ENCODE measurements at places on chromosomes 4 and X. TPM values are rescaled to one million over a fixed set of nuclear protein-coding genes. Genes with fewer than 3 reads are reported as not detected.

FGF13 gene
- 4.4 TPM for total RNA-seq

PABPC5 gene
- total RNA-seq = not detected

NHS gene
- 1.1 TPM for total RNA-seq

PAGE2B gene
- total RNA-seq = not detected

ALAS2 gene
- not detected for total RNA-seq

IBSP gene
- total RNA-seq = not detected

DCAF12L1 gene
- not detected for total RNA-seq

CXCL5 gene
- total RNA-seq = 0.77 TPM

NXF2 gene
- total RNA-seq = 1.9 TPM

DNA sequence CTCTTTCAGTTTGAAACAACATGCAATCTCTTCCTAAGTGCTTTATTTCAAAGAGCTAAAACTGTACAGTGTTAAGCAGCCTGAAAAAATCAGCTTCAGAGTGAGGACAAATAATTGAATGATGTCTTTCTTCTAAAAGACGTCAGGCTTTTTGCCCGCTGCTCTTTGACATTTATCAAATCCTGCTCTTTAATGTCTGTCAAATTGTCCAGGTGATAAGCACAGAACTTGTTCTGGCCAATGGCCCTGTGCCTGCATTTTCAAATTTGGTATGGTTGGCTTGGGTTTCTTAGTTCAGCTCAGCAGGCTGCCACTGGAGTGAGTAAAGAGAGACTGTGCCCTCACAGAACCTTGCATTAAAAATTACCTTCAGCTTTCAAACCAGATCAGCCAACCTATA lies 712.9 kb upstream of the LCORL start:
- DNase-seq = no peak

DNA sequence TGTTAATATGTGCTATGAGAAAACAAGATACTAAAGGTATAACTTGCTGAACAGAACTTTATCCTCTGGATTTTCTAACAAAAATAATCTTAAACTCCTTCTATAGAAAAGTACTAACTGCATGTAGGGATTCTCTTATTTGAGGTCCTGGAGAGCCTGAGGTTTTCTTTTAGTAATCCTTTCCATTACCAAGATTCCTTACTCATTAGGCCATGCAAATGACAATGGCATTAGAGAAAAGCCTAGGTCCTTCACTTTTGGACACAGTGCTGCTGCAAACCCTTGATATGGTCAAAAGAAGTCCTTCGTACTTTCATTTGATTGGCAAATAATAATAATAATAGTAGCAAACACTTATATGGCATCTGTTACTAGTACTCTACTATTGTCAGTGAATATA lies 3.2 kb downstream of the MMRN1 start:
- DNase-seq = no peak

- DNase-seq = peak; percentile 55
These were observed 30.4 kb downstream of the ADH7 start for GRCh38 chr4:99404595-99405287.

DNA sequence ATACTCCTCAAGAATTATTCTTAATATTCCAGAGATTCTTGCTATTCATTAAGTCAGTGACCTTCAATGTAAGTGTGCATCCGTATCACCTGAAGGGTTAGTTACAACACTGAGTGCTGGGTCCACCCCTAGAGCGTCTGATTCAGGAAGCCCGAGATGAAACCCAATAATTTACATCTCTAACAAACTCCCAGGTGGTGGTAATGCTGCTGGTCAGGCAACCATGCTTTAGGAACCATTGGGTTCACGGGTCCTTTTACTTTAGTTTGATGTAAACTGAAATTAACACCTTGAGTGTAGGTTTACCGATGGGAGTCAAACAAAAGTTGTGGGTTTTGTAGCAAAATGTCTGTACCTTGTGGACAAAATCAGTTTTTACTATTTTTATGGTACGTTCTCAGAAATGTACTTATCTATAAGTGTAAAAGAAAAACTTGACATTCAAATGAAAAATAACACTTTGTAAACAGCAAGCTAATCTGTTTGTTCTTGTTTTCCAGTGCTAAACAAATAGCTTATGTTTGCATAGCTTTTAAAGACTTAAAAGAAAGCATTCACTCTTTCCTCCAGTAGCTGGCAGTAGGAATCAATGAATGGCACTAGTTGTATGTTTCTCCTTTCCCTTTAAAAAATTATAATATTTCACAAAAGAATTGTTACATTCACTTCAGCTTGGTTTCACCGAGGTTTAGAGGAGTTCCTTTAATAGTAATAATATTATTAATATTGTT lies 32.7 kb downstream of the ACE2 start:
- DNase-seq = no peak

DNA sequence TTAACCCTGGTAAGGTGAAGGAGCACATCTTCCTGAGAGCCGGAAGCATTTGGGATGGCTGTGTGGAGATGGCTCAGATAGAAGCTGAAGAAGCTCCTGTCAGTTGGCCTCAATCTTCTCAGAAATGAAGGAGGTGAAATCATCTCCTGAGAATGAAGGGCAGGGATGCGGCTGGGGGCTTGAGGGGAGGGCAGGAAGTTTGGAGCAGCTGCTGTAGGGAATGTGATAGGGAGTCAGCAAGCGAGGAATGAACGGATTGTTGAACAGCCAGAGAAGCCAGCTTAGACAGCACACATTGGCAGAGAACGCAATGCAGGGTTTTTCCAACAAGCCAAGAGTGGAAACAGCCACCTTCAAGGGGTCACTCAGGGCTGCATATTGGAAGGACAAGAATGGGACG lies 10.0 kb downstream of the KCNE5 start:
- DNase-seq = no peak

- DNase-seq = no peak
These were observed 10.6 kb upstream of the RBPJ start for GRCh38 chr4:26310264-26310663.

DNA sequence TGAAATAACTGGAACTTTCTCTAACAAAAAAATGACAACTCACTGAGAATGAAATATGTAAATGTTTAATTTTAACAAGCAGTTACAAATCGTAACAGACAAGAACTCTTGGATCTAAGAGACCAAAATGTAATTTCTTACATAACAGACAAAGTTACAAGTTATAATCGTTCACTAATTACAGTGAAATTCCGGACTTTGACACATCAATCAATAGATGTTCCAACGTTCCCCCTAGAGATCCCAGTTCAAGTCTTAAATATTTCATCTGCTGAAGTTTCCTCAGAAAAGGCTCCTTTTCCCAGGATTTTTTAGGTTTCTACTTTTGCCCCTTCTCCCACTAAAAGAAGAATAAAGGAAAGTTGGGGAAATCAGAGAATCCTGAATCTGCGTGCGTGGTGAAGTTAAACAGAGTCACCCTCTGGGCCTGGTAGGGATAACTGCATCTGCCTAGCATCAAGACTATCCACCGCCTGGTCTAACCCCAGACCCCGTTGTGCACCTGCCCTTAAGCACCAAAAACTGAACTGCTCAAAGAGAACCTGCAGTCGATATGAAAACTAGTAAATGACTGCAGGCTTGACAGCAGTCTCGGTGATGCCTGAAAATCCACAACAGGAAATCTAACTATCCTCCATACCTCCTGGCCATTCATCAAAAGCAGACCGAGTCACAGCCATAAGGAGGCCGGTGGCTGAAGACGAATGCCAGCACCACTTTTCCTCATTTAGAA lies 2.3 kb downstream of the IRF2 start:
- DNase-seq = peak; percentile 14

GRCh38 chr4:122331195-122331594 lies 47.6 kb upstream of the ADAD1 start:
- no peak for DNase-seq

DNA sequence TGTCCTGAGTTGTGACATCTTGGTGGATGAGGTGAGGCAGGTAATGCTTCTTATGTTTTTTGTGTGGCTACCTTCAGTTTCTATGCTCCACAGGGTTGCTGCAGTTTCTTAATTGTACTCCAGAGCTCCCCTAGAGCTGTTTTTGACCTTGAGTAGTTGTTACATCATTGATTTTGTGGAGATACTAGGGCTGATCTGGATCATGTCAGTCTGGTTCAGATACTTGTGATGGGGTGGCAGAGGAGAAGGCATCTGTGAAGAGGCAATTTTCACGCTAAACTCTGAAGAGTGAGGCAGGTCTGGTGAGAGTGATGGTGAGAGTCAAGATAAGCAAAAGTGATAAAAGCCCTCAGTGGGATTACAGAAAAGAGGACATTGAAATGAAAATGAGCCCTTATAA lies 1180.2 kb downstream of the RAPGEF2 start:
- DNase-seq = no peak

DNA sequence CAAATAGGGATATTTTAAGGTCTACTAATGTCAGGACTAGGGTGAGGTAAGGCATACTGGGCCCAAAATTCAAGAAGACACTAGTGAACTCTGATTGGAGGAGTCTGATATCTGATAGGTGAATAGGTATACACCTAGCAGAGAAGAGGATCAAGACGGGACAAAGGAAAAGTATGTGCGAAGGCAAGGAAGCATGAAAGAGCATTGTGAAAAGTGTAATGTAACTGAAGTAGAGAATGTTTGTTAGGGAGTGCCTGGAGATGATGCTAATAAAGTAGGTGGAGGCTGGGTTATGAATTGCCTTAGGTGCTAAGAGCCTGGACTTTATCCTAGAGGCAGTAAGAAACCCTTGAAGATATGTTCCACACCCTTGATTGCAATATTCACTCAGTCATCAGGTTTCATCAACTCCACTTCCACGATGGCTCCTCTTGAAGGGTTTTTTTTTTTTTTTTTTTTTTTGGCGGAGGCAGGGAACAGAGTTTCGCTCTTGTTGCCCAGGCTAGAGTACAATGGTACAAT lies 49.9 kb upstream of the XIAP start:
- DNase-seq = no peak
